Cardiac septum (tissue), 1 donor: ENCODE measurements at places on chromosomes 12 and 14. TPM values are rescaled to one million over a fixed set of nuclear protein-coding genes. Genes with fewer than 3 reads are reported as not detected.

DNA sequence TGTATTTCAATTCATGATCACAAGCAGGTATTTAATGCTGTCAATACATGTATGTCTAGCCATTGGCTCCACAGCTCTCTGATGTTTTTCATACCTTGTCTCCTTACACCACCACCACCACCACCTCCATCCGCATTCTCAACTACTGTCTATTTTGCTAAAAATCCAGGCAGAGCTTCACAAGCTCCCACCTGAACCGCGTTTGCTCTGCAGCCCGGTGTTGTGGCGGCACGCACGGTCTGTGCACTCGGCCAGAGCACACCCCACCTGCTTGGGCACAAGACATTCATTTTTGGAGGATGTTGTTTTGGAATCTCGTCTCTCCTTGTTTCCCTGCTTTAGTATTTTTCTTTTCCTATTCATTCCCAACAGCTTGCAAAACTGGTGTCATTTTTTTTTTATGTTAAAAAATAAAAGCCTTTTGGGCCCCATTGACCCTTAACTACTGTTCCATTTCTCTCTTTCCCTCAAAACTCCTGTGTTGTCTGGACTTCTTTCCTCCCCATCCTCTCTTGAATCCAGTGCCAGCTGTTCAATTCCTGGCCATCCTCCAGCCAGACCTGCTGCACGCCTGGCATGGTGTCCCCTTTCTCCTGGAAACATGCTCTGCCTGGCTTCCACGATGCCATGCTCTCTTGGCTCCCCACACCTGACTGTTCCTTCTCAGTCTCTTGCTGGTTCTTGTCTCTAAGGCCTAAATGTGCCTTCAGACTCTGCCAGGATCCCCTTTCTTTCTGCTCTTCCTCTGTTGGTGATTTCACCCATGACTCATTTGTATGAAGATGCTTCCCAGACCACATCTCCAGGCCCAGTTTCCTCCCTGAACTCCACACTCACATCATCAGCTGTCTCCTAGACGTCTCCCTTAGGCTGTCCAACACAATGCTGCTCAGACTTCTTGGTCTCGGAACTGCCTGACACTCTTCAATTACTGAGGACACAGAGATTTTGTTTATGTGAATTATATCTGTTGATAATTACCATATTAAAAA, 37.9 kb downstream of the PIWIL1 start:
- DNase-seq, result no peak

- no peak for DNase-seq
Measured at GRCh38 chr12:34345801-34346200, 323.5 kb downstream of the ALG10 start.

DNA sequence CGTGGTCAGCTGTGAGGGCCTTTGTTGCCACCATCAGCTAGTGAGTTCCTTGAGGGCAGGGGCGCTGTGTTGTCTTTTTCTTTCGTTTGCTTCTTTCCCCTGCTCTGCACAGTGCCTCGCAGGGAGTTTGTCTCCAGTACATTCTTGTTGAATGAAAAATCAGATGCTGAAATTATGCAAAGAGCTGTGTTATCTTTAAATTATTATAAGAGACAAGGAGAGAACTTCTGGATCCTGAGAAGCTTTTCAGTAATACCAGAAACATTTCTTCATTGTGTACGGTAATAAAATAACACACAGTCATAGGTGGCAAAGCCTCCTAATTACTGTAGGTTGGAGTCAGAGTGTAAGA, 14.9 kb downstream of the EML1 start:
- DNase-seq, result no peak

DNA sequence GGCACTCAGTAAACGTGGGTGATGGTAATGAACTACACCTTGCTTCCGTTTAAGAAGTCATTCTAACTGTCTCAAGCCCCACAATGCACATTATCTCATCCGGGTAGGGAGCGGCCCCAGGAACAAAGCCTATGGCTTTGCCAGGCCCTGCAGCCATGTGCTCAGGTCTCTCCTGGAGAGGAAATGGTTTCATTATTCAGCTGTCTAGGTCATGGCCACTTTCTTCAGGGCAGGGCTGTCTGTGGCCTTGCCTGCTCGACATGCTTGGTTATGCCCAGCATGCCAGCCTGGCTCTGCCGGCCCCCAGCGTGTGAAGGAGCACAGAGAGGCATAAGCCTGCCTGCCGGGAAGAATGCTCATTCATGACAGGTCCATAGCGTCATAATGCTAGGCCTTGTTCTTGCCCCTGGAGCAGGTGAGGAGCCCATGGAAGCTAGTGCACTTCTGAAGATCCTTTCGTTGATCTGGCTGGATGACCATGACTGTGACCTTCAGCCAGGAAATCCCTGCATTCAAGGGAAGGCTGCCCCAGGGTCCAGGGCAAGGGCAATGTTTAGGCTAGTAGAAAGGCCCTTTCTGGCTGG, 26.3 kb upstream of the FOS start:
- no peak for DNase-seq

DNA sequence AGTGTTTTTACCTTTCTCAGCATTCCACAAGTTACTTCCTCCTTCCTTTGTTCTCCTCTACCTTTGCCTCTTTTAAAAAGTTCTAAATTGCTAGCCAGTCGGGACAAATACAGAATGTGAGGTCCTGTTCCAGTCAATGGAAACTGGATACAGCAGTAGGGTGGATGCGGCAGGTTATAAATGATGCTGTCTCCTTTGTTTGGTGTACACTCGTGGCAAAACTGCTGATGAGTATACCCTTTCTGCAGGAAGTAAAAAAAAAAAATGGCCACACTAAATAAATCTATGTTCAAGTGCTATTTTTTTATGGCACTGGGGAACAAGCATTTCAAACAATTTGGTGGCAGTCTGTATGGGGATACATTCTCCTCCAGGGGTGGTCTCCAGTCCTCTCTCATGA, 27.5 kb downstream of the KLRK1 start:
- no peak for DNase-seq

GRCh38 chr12:98085046-98085755, 430.2 kb upstream of the TMPO start:
- DNase-seq, result no peak

- no peak for DNase-seq
Measured at GRCh38 chr14:77369285-77369684, 7.6 kb downstream of the TMED8 start.

- DNase-seq, result no peak
Measured at GRCh38 chr12:14514154-14514842, 53.4 kb downstream of the PLBD1 start.

DNA sequence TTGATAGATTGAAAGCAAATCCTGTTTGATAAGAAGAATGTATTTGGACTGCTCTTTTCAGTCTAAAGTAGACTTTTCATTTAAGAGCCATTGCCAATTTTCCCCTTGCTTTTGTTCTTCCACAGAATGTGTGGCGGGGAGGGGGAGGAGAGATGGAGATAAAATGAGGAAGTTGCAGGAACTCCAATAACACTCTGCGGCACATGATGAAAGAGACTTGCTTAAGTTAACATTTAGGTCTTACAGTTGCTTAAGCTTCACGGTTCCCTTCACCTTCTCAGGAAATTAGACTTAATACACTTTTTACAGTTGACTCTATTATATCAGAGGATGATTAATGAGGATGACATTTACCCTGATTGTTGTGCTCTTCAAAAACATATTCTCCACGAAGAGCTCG, 537.3 kb downstream of the TMTC2 start:
- no peak for DNase-seq

DNA sequence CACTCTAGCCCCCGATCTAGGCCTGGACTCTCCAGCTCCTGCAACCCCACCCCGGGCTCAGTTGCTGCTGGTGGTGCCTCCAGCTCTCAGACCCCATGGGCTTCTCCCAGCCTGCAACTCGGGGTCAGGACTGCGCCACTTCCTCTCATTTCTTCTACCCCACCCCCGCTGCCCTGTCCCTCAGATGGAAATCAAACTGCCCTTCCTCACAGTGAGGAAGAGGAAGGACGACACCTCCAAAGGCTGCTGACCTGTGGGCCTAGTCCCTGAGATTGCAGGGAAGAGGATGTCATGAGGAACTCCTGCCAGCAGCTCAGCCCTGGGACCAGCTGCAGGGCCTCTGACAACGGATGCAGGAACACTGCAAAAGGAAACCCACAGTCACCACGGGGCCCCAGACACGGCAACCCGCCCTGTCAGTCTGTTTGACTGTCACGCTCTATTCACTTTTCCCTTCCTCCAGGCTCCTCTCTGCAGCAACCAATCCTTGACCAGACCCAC, 29.3 kb upstream of the PNMA1 start:
- peak; percentile 83 for DNase-seq

DNA sequence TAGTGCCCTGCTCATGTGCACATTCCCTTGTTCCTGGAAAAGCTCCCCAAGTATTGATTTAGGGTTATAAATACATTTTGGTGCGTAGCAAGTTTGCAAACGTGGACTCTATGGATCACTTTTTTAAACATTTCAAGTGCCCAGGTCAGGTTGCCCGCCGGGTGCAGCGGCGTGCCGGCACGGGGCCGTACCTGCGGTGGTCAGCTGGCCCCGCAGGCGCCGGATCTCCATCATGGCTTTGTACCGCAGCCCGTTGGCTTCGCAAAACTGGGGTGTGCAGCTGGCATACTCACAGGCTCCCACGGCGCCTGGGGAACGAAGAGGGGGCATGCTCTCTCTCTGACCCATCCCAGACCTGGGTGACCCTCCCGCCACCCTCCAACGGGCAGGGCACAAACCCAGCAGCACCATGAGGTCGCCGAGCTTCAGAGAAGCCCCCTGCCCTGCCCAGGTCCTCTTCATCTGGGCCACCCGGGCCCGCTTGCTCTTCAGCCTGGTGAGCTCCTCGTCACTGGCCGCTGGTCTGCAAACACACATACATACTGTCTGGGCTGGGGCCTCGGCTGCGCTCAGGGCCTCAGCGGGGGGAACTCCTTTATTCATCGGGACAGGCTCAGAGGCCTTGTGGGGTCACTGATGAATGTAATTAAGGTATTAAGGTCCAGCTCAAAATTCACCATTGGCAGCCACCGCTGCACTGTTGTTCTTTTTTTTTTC, 35.1 kb downstream of the DHX37 start:
- no peak for DNase-seq

DNA sequence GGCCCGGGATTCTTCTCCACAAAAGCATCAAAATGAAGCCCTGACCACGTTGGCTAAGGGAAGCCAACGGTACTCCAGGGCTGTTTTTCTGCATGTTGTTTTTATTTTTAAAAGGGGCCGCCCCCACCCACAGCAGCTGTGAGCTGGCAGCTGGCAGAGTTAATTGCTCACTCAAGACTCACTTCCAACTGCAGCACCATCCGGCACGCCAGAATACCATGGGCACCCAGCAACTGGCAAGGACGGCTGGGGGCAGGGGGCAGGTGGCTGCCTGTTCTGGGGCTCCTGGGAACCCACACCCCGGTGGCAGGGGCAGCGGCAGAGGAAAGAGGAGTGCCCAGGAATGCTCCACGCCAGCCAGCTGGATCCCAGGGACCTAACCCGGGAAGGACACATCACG, 44.3 kb downstream of the NCOR2 start:
- DNase-seq, result no peak

DNA sequence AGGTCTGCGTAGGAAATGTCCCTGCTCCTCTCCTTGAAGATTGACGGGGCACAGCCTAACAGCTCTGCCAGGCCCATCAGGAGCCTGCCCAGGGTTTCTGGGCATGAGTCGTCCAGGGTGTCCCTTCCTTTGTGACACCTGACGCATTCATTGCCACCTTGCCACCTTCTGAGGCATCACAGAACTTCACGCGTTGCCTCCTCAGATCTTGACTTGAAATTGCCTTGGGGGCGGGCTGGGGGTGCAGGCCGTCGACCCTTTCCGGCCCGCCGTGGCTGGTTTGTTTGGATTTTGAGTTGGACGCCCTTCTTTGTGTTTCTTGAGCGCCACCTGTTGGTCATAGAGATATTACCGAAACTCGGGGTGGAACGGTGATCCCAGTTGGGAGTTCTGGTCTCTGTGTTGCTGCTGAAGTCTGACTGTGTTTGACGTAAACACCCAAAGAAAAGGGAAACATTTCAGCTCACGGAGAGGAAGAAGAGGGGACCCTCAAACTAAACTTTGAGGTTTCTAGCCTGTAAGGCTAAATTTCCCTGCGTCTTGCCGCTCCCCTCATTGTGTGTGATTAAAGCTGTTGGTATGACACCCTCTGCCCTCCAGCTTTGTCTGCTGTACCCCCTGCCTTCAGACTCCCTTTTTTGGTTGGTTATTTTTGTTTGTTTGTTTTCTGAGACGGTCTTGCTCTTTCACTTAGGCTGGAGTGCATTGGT, 44.6 kb downstream of the MLXIP start:
- peak; percentile 76 for DNase-seq

DNA sequence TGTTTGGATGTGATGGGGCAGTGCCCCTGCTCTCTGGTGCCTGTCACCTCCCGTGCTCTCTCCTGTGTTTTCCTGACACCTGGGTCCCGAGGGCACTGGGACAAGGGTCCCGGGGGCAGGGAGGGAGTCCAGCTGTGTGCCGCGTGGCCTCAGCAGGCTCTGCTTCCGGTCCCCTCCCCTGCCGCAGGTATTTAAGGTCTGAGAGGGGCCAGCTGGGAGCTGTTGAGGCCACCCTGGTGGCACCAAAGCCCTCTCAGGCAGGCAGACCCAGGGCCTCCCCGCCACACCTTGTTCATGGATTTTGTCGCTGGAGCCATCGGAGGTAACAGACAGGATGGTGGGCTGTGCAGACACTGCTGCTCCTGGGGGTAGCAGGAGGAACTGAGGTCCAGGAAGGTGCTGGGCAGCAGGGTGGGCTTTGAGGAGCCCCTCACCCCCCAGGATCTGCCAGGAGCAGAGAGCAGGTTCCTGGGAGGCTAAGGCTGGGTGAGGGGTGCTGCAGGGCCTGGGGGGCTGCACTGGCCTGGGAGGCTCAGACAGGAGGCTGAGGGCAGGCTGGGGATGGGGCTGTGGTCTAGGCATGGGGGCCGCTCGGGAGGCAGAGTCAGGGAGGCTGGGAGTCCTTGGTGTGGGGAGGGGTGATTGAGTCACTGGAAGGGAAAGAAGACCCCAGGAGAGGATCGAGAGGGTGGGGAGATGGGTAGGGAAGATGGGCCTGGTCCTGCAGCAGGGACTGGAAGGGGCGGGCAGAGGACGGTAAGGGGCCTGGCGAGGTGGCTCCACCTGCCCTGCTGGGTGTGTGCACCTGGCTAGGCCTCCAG, at the start of gene SLC25A47:
Gene SLC25A47 (plus strand): TSS at position 219 of the 821 bp plus-strand sequence. CDS start 76 bp downstream, at position 295.
- DNase-seq, result no peak

- DNase-seq, result no peak
Measured at GRCh38 chr12:6322352-6322751, 11.9 kb downstream of the PLEKHG6 start.

DNA sequence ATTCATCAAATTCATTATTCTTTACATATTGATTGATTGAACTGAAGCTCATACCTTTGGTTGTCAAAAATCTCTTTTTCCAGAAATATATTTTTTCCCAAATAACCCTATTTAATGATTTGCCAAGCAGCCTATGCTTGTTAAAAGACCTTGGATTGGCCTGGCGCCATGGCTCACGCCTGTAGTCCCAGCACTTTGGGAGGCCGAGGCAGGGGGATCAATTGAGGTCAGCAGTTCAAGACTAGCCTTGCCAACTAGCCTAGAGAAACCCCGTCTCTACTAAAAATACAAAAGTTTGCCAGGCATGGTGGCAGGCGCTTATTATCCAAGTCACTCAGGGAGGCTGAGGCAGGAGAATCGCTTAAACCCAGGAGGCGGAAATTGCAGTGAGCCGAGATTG, 165.1 kb upstream of the MGAT4C start:
- DNase-seq, result no peak

GRCh38 chr12:42039577-42039976, 105.1 kb downstream of the GXYLT1 start:
- no peak for DNase-seq

- DNase-seq, result no peak
Measured at GRCh38 chr14:61103541-61104339, 122.7 kb downstream of the SLC38A6 start.

Gene EEF1AKMT3
- 1.6 TPM for total RNA-seq

Gene IFI27
- total RNA-seq, result 147 TPM

Gene ALDH1L2
- total RNA-seq, result 3.6 TPM
